CD4-positive, alpha-beta T cell treated with Interleukin-15 for 4 hours (primary cell): ENCODE measurements at places on chromosomes 2 and 18.

- DNase-seq = no peak
Observed at GRCh38 chr18:75200605-75201280, 8.2 kb downstream of the PTGR3 start.

DNA sequence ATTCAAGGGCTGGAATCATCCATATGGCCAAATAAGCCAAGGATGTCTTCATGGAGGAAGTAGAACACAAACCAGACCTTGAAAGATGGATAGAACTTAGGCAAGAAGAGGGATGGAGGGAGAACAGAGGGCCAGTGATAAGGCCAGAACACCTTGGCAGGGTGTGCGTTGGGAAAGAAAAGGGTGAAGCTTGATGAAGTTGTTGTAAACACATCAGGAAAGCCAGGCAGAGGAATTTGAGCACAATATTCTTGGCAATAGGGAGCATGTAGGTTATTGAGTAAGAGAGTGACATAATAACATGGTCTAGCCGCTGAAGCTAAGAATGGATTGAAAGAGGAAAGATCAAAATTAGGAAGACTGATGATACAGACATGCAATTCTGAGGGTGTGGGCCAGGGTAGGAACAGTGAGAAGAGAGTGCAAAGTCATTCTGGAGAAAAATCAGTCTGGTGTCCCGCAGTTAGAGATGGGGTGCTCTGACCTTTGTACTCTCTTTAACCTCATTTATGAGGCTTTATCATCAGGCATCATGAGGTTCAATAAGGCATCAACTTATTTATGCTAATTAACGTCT, 41.0 kb downstream of the SLC14A2 start:
- DNase-seq = no peak

- DNase-seq = peak; percentile 82
Observed at GRCh38 chr2:127081826-127082633, 24.9 kb downstream of the BIN1 start.

- DNase-seq = no peak
Observed at GRCh38 chr18:74234326-74235171, 57.2 kb downstream of the CYB5A start.

DNA sequence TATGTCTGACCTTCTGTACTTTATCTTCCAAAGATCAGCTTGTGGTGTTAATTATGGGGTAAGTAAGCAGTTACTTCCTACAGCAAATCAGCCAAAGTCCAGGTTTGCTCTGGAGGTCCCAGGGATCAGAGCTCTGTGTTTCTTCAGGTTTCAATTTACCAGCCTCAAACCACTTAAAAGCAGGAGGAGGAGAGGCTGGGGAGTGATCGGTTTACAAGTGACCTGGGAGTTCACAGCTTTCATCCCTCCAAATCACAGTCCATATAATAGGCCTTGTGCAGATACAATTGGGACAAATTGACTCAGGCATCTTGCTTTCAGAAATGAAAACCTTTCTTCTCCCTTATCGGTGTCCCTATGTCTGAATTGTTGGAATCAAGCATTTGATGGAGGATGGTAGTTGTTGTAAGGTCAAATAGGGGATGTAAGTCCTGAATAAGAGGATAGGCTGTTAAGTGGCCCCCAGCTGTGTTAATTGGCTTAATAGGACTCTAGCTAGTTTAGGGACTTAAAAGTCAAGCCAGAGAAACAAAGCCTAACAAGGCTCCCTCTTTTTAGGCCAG, 188.0 kb upstream of the NT5C1B start:
- no peak for DNase-seq

GRCh38 chr18:73684647-73685046, 463.0 kb downstream of the FBXO15 start:
- no peak for DNase-seq
